HAP-1 (cell line): ENCODE measurements at places on chromosomes 5 and 9.

- peak; percentile 98 for DNase-seq
Measured at GRCh38 chr5:173327948-173328843, at the start of gene STC2. STC2 (minus strand) TSS chr5:173328414; CDS start chr5:173328193, 221 bp downstream.

DNA sequence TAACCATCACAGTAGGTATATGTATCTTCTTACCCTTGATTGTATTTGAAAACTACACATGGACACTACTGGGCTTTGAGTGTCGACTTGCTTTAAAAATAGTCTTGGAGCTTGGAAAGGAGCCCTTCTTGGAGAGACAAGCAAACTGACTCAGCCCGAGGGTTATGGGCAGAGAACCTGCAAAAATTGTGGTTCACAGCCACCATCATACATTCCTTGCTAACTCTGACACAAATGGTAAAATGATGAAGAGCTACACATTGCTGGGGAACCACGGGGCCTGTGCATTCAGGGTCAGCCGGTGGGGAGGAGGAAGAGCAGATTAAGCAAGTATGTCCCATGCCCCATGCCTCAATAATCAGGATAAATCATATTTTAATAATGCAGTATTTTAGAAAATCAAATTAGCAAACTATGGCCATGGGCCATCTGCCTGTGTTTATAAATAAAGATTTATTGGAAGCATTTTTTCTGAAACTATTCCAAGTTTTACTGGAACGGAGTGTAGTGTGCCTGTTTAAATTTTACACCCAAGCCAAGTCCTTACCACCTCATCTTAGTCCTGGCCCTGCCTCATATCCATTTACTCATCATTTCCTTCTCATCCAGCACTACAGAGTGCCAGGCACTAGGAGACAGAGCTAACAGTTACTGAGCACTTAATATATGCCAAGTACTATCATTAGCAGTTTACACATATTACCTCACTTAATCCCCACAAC is 195.7 kb downstream of the PALM2AKAP2 start:
- no peak for DNase-seq

DNA sequence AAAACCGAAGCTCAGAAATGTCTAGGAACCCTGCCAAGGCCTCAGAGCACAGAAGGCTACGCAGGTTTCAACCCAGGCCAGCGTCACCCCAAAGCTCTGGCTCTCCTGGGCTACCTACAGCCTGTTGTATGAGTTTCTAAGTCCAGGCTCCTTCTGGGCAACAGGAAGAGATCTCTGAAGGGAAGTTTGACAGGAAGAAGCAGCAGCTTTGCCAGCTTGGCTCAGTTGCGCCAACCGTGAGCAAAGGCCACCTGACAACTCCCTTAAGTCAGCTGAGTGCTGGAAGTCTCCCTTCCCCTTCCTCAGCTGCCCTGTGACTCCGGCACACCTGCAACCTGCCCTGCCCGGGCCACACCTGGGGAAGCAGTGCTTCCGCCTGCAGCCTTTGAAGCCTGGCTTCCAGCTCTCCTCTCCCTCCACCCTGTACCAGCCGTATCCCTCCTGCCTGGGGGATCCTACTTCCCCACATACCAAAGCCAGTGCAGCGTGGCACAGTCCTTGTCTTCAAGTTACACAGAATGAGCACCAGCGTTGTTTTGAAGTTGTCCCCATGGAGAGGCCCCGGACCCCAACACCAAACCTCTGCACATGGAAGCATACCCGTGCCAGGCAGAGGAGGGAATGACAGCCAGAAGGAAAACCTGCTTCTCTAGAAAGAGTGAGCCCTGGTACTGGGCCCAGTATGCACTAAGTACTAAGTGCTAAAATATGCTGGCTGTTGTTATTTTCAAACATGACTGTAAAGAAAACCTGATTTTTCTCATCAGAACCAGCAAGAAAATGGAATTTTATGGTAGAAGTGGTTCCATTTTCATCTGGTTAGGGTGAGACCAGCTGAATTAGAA is 36.5 kb downstream of the SHB start:
- DNase-seq: no peak

DNA sequence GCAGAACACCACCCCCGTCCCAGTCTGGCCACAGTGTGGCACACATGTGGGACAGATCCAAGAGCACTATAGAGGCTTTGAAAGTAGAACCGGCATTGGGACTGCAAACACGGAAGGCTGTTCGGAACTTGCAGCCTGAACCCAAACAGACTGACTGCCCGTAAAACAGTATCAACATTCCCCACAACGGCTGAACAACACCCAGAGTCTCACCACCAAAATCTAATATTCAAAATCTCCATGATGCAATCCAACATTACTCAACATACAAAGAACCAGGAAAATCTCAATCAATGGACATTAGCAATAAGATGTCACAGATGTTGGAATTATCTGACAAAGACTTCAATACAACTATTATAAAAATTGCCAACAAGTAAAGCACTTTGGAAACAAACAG is 82.3 kb downstream of the ROR2 start:
- no peak for DNase-seq

- DNase-seq: no peak
Measured at GRCh38 chr9:119418721-119419120, 49.5 kb upstream of the BRINP1 start.

GRCh38 chr5:115274584-115274983 is 11.9 kb upstream of the PGGT1B start:
- DNase-seq: no peak

DNA sequence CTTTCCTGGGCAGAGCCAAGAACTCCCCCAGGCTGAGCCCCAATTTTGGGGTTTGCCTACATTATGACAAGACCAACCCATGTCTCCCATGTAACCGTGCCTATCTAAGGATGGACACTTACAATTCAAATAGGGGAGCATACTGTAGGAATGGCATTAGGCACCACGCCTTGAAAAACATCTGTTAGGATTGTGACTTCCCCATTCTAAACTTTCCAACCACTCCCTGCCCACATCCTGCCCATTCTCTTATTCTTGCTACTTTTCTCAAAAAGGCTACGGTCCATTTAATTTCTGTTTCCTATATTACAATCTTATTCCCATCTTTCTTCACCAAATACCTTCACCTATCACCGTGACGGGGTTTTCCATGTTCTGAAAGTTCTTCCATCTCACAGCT is 99.2 kb downstream of the LPAR1 start:
- DNase-seq: no peak

DNA sequence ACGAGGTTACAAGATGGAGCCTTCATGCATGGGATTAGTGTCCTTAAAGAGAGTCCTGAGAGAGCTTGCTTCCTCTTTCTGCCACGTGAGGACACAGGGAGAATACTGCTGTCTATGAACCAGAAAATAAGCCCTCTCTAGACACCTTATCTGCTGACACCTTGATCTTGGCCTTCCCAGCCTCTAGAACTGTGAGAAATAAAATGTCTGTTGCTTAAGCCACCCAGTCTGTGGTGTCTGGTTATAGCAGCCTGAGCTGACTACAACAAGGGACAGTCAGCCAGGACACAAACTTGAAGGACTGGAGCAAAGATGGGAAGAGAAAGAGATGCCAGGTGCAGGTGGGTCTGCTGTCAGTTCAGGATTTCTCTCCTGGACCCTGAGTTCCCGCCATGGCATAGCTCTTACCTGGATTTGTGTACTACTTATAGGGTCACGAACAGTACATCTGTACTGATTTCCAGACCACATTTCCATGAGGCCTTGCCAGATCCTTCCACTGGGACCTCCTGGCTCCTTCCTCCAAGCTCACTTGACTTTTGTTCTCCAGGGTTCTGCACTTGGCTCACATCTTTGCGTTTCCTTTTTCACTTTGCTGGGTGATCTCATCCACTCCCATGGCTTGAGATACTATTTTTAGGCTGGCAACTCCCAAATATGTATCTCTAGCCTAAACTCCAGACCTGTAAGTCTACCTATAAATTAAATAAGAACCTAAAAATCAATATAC is 44.9 kb upstream of the LIFR start:
- DNase-seq: no peak

GRCh38 chr5:10599862-10600284 is 36.0 kb downstream of the ANKRD33B start:
- DNase-seq: no peak

DNA sequence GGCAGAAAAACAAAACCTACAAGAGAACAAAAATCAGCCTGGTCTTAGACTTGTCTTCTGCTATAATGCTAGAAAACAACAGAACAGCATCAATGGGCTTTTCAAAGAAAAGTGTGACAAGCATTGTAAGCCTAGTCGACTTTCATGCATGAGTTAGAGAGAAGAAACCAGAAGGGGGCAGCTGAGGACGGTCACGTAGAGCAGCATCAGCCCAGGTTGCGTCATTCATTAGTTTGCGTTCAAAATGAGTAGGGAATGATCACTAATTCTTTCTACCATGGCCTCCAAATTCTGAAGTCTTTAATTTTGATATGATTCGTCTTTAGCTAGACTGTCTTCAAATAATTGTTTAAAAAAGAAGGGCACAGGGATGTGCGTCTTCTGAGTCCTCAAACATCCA is 4.7 kb upstream of the ISCA1 start:
- peak; percentile 77 for DNase-seq

- DNase-seq: no peak
Measured at GRCh38 chr9:92266486-92266885, 27.0 kb downstream of the IARS1 start.

DNA sequence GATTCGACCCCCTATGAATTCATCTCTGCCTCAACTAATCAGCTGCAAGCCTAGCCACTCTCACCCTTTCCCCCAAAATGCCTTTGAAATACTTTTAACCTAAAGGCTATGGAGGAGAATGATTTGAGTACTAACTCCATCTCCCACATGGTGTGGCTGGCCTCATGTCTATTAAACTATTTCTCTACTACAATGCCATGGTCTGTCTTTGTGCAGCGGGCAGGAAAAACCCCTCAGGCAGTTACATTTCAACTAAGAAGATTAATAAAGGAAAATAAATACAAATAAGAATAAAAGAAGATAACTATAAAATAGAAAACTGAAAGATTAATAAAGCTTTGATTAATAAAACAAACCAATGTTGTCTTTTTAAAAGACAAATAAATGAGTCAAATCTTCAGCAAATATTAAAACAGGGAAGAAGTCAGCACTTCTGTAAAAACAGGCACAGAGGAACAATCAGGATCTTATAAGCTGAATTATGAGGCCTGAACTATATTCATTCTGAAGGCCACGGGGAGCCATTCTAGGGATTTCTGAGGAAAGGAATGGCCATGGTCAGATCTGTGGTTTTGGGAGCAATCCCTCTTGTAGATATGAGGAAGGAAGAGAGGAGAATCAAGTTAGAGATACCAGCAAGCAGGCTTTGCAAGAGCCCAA is 116.1 kb upstream of the SLC12A2 start:
- DNase-seq: no peak

DNA sequence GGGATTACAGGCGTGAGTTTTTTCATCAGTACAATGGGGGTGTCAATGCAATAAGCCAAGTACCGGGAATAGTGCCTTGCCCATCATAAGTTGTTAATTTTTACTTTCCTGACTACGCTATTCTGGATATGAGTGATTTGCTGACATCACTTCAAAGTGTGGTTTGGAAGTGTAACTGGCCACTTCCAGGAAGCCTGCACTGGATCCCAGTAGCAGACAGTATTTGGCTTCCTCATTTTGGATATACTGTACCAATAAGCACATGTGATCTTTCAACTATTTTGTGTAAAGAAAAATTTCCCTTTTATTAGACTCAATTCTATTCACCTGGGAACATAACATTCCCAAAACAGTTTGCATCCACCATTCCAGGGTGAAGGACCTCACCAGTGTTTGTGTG is 417.7 kb upstream of the KLF4 start:
- DNase-seq: no peak

DNA sequence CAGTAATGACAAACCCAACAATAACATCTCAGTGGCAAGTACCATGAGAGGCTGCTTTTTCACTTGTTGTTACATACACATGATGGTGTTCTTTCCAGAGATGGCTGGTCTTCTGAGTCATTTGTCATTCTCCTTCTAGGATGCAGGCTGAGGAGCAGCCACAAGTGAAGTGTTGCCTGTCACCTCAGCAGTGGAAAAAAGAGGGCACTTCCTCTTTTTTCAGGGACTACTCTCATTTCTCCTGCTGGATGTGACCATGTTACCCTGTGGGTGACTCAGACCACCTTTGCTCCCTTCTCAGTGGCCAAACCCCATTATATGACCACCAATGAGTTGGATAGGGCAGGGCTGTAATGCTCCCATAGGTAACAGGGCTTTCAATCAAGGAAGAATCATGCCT is 587.0 kb upstream of the ADAMTS16 start:
- no peak for DNase-seq

DNA sequence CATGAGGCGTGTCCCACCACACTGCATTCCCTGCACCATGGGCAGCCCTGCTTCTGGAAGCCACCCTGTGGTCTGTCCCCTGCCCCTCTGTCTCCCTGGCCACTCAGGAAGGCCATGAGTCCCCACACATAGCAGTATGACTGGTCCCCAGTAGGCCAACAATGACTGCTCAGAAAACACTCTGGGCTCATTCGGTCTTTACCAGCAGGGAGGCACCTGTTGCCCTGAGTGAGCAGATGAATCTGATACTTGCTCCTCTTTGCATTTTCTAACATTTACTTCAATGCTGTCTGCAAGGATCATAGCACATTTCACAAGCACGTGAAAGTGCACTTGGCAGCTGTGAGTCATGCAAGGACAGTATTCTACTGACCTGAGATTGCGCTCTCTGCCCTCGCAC is 365.4 kb upstream of the IRX1 start:
- DNase-seq: no peak

DNA sequence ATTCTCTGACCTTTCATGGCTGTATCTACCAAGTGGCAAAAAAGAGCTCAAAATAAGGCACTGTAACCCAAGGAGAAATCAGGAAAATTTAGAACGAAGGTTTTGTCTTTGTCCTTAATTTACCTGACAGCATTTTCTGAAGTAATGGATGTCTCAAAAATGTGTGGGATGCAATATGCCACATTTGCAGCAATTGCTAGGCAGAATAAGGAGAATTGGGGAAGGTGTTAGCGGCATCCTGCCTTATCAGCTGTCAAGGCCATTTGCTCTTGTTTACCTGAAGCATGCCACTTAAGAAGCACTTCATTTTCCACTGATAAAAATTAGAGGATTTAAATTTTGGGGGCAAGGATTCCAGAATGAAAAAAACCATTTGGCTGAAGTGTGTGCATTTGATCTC is 39.0 kb downstream of the PDE8B start:
- no peak for DNase-seq

- no peak for DNase-seq
Measured at GRCh38 chr5:165495829-165496380, 1990.5 kb downstream of the MAT2B start.

DNA sequence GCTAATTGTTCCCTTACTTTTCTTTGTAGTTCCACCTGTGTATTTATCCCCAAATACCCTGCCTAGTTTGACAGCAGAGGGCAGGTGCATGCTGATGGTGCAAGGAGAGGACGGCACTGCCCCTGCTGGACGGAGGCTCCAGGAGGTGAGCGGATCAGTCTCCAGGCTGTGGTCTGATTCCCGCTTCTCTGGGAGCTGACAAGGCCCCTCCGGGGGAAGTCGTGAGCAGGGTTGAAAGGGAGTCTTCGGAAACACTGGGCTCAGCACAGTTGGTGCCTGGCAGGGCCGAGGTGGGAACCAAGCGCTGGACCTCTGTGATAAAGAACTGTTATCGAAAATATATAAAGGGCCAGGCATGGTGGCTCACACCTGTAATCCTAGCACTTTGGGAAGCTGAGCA is 52.9 kb downstream of the RASGEF1C start:
- DNase-seq: no peak

GRCh38 chr5:147046281-147046680 is 167.7 kb upstream of the PPP2R2B start:
- no peak for DNase-seq
